Activated CD8-positive, alpha-beta memory T cell treated with anti-CD3 and anti-CD28 coated beads, Interleukin-2, amount 50 U/mL, for 4 hours (primary cell): ENCODE measurements at places on chromosomes 6 and 20.
A peak's percentile ranks its signal among the peaks of the same experiment; 100 is the strongest.

- DNase-seq = peak; percentile 58
Observed at GRCh38 chr20:51800060-51800871, 2.1 kb downstream of the SALL4 start.

DNA sequence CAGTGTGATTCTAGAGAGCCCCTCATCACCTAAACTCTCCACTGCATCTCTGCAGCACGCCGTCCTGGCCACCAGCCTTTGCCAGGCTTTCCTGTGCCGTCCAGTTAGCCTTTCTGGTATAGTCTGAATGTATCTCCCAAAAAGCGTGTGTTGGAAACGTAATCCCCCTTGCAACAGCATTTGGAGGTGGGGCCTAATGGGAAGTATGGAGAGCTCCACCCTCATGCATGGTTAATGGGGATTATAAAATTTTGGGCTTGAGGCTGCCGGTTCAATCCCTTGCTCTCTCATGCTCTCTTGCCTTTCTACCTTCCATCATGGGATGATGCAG, 53.4 kb downstream of the NEDD9 start:
- DNase-seq = no peak

GRCh38 chr20:513429-513828, 30.2 kb downstream of the CSNK2A1 start:
- DNase-seq = no peak

- no peak for DNase-seq
Observed at GRCh38 chr6:157513619-157514485, 132.9 kb downstream of the ZDHHC14 start.

- no peak for DNase-seq
Observed at GRCh38 chr6:43810965-43811732, 41.1 kb downstream of the VEGFA start.

DNA sequence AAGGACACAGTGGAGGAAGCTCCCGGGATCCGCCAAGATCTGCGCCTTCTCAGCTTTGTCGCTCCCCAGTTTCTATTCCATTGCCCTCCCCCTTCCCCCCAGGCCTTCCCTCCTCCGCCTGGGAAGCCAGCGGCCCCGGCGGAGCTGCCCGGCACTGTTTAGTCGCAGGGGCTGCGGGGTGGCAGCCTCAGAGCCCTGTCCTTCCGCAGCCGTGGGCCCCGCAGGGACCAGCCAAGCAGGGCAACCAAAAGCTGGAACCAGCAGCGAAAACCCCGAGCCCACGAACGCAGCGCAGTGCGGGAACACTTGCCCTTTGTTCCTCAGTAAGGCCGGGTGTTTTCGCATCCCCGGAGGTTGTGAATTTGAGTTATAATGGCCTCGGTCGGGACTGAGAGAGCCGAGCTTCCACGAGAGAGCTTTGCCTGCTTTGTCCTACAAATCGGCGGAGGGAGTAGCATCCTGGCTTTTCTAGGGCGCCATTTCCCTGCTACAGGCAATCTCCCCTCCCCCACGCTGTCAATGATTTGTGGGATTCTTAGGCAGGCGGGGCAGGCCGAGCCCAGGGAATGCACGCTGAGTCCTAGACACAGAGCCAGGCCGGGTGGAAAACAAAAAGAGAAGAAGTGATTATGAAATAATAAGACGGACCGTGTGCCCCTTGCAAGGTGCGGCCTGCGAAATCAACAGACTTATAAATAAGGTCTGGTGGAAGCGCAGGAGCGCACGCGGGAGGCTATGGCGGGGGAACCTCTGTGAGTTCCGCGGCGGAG, 4.0 kb upstream of the TUBB2B start:
- no peak for DNase-seq

GRCh38 chr20:46268131-46268614, 40.1 kb downstream of the CDH22 start:
- no peak for DNase-seq

DNA sequence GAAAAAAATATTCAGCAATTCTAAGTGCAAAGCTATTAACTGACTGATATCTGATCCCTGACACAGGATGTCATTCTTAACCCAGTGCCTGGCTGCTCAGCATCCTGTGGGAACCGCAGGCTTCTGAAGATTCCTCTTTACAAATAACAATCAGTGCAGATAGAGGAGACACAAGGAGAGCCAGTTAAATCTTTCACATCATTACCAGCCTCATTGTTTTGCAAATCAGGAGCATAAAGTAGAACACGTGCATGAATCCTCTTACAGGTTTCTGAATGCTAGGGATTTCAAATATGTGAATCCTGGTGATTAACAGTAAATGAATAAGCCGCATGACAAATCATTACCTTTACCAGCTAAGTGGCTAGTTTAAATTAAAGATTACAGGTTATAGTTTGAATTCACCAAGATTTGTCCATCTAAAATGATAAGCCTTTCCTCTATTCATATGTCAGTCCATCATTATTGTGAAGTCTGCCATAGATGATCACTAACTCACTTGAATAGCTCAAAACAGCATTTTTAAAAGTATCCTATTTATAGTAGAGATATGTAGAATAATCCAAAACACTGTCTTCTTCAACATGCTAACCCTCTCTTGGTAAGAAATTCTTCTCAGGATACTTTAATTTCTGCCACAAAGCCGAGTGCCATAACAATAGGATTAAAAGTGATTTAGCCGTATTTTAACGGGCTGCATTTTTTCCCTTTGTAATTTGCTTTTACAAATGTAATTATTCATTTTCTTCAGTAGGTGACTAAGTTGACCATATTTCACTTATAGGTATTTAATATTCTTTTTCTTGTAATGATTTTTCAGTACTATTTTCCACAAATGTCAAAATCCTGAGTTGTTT, 367.3 kb upstream of the EPHA7 start:
- no peak for DNase-seq

GRCh38 chr6:16124198-16125180, 4.4 kb upstream of the MYLIP start:
- no peak for DNase-seq

- DNase-seq = no peak
Observed at GRCh38 chr20:54205450-54205849, 2.4 kb upstream of the PFDN4 start.

- DNase-seq = no peak
Observed at GRCh38 chr6:151948002-151948743, 140.7 kb downstream of the ESR1 start.
